Bladder microvascular endothelial cell (primary cell): ENCODE measurements at places on chromosomes 1 and 21. TPM values are rescaled to one million over a fixed set of nuclear protein-coding genes. Genes with fewer than 3 reads are reported as not detected.

Gene NPHS2
- not detected in 2 replicates for total RNA-seq

Gene MTARC1
- total RNA-seq = 3.8 and 6.2 TPM in 2 replicates

Gene PTPRU
- 3.2 and 7.6 TPM in 2 replicates for total RNA-seq

Gene DDAH1
- 22.7 and 50.1 TPM in 2 replicates for total RNA-seq

Gene LMX1A
- total RNA-seq = 0.13 TPM in 1 of 2 replicates, not detected in the other

Gene RGS13
- total RNA-seq = not detected in 2 replicates

Gene OPTC
- not detected in 2 replicates for total RNA-seq

Gene CZIB
- 34.8 and 53.4 TPM in 2 replicates for total RNA-seq

Gene HSD3B2
- total RNA-seq = not detected in 2 replicates
